ENCODE measurements at places on chromosomes 7 and 10. TPM values are rescaled to one million over a fixed set of nuclear protein-coding genes. Genes with fewer than 3 reads are reported as not detected.

GRCh38 chr7:158432369-158433341, 155.0 kb downstream of the PTPRN2 start:
- H3K36me3 ChIP-seq = no peaks in the 10 kb centered on the region
- H3K4me1 ChIP-seq = no peaks in the 10 kb centered on the region
- no peak for DNase-seq
- H3K27me3 ChIP-seq = peaks cover 91% of the 10 kb centered on the region
- no peak overlapping the region for H3K4me3 ChIP-seq
- H3K27ac ChIP-seq = no peak overlapping the region

DNA sequence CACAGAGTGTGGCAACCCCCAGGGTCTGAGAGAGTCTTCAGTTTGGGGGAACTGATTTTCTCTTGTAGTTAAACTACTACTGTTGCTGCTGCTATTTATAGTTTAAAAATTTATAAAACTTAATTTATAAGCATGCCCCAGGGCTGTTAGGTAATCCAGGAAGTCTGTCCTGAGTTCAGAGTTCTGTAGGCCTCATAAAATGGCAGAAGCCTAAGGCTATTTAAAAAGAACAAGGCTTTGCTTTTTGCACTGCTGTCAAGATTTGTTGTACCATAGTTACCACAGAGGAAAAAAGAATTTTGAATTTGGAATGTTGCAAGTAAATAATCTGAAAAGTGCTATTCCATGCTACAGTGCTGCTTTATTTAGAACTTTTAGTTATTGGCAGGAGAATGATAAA, 66.1 kb downstream of the AGK start:
- no peak overlapping the region for H3K4me3 ChIP-seq
- 0 out of 2 replicates have a peak, but pooled peaks cover under 1% of the 10 kb centered on the region for H3K36me3 ChIP-seq
- H3K4me1 ChIP-seq = peaks cover 9% of the 10 kb centered on the region
- peak; percentile 61 for DNase-seq
- H3K27me3 ChIP-seq = no peaks in the 10 kb centered on the region
- peak overlapping the region; percentile 9 for H3K27ac ChIP-seq

Gene AKR1C4
- total RNA-seq = not detected

Gene MICU1
- 70.5 TPM for total RNA-seq

Gene DIP2C
- 1.1 TPM for total RNA-seq

- no peak overlapping the region for H3K4me3 ChIP-seq
- H3K4me1 ChIP-seq = no peaks in the 10 kb centered on the region
- peaks cover 10% of the 10 kb centered on the region for H3K27me3 ChIP-seq
- H3K27ac ChIP-seq = no peak overlapping the region
- DNase-seq = no peak
Measured at GRCh38 chr10:78471723-78472550, 438.3 kb downstream of the RPS24 start.

DNA sequence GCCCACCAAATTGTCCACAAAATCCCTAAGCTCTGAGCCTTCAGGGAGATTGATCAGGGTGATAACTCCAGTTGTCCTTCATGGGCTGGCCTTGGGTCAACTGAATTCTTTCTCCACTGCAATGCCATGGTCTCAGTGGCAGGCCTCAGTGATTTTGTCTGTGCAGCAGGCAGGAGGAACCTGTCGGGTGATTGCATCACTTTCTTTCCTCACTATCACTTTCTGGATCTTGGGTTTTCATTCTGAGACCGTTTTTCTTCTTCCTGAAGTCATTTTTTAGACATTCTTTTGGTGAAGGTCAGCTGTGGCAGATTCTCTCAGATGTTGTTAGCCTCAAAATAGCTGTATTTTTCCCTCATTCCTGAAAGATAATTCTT, 28.8 kb upstream of the LCOR start:
- no peak for DNase-seq
- no peak overlapping the region for H3K4me3 ChIP-seq
- no peaks in the 10 kb centered on the region for H3K4me1 ChIP-seq
- H3K27ac ChIP-seq = no peak overlapping the region
- no peaks in the 10 kb centered on the region for H3K36me3 ChIP-seq
- no peaks in the 10 kb centered on the region for H3K27me3 ChIP-seq

DNA sequence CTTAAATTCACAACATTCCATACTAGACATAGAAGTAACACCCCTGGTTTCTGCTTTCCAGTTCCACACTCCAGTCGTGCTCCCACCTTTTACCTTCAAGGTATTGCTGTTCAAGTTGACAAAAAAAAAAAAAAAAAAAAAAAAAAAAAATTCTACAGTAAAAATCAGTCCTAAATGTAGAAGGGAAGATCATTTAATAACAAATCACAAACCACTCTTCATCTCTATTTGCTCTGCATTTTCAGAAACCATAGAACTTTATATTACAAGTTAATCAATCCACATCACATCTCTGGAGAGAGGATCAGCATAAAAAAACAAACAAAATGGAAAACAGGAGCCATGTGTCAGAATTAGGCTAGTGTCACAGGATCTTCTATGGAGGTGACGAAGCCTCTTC, 206.3 kb upstream of the KLF14 start:
- H3K27me3 ChIP-seq = no peaks in the 10 kb centered on the region
- no peak overlapping the region for H3K27ac ChIP-seq
- peaks cover 35% of the 10 kb centered on the region for H3K36me3 ChIP-seq
- H3K4me3 ChIP-seq = no peak overlapping the region

Gene AKR1D1
- not detected for total RNA-seq

Gene CUZD1
- total RNA-seq = 1.4 TPM

- H3K36me3 ChIP-seq = no peaks in the 10 kb centered on the region
- H3K4me3 ChIP-seq = no peak overlapping the region
- no peaks in the 10 kb centered on the region for H3K4me1 ChIP-seq
- DNase-seq = no peak
Measured at GRCh38 chr7:86320341-86320740, 323.4 kb upstream of the GRM3 start.

Measured in PC-9 (cell line).